ENCODE measurements at places on chromosomes 7 and 10.
A peak's percentile ranks its signal among the peaks of the same experiment; 100 is the strongest.

DNA sequence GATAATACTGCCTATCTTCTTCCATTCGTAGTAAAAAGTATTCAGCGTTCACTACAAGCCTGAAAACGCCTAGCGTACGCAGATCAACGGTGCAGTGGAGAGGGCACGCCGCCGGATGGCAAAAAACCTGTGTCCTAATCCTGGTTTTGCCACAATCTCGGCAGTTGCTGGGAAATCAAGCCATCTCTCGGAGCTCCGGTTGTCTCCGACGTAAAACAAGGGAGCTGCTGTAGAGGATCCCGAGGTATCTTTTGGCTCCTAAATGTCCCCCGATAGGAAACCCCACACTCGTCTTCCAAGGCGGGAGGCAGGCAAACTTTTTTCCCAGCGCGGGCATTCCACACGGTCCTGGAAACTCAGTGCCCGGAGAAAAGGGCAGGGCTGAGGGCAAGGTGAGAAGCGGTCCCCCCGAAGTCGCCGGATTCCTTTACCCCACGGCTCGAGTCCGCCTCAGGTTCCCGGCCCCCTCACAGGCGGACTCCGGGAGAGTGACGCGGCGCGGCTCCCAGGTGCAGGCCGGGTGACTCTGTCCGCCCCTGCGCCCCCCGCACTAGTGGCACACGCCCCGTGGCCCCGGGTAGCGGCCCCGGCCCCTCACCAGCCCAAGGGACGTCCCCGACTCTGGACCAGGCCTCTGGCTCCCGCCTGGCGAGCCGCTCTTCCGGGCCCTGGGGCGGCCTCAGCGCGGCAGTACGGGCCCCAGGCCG is 649 bp downstream of the IDE start:
- DNase-seq, result no peak

DNA sequence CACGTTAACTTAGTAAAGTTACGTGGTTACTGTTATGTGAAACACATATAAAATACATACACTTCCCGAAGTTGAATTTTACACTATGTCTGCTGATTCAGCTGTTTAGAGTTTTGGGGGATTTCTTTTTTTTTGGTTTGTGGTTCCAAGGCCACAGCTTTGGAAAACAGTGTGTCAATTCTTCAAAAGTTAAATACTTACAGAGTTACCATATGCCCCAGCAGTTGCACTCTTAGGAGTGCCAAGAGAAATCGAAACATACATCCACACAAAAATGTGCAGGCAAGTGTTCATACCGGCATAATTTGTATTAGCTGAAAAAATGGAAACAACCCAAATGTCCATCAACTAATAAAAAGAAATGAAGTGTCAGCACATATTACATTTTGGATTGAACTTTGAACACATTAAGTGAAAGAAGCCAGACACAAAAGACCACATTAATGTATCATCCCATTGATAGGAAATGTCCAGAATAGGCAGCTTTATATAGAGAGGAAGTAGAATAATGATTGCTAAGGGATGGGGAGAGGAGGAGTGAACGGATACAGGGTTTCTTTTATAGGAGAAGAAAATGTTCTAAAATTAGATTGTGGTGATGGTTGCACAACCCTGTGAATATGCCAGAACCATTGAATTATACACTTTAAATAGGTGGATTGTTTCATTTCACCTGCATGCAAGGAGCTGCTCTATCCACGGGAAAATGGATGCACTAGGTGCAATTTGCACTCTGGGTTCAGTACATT is 17.6 kb downstream of the APBB1IP start:
- DNase-seq, result no peak

DNA sequence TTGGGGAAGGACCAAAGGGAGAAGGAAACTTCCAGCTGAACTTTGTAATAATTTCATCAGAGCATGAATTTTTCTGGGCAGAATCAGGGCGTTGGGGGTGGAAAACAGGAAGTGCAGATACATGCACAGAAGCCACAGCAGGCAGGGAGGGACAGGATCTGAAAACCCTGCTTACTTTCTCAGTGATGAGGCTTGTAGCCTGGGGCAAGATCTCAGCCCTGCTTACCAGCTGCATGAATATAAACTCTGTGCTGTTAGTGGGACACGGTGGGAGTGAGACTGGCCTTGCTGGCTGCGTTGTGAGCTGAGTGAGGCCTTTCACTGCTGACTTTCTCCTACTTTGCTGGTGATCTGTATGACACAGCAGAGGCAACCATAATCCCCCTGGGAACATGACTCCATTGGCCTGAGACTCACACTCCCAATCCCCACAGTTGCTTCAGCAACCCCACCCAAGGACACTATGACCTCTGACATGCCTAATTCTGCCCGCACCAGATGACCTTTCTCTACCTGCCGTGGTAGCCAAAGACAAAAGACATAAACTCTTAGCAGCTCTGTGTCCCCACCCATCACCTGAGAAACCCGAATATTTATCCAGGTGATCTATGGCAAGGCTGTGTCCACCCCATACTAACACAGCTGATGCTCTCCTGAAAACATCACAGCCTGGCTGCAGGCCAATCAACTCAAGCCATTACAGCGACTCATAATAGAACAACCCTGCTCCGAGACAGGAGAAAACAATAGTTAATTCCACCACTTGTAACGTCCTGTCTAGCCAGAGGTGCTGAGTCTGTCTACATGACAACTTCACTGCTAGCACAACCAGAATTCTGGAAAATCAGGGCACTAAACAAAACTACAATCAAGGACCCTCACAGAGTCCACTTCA is 190.7 kb upstream of the CHRM2 start:
- no peak for DNase-seq

DNA sequence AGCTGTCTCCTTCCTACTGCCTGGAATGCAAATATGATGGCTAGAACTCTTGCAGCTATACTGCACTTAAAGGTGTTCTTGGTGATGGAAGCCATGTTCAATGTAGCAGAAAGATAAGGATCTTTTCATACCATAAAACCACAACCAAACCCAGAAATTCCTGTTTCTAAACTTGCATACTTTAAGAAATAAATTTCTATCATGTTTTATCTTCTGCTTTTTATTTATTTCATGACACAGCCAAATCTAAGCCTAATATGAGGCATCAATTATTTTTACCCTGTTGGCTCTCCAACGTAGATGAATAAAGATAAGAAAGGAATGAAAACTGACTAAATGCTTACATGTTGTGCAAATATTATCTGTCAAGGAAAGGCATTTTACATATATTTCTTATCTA is 224.1 kb downstream of the DOCK4 start:
- DNase-seq, result no peak

GRCh38 chr10:89609833-89610346 is 35.2 kb downstream of the PANK1 start:
- DNase-seq, result no peak

- no peak for DNase-seq
Observed at GRCh38 chr7:106795877-106796231, 69.2 kb upstream of the PIK3CG start.

DNA sequence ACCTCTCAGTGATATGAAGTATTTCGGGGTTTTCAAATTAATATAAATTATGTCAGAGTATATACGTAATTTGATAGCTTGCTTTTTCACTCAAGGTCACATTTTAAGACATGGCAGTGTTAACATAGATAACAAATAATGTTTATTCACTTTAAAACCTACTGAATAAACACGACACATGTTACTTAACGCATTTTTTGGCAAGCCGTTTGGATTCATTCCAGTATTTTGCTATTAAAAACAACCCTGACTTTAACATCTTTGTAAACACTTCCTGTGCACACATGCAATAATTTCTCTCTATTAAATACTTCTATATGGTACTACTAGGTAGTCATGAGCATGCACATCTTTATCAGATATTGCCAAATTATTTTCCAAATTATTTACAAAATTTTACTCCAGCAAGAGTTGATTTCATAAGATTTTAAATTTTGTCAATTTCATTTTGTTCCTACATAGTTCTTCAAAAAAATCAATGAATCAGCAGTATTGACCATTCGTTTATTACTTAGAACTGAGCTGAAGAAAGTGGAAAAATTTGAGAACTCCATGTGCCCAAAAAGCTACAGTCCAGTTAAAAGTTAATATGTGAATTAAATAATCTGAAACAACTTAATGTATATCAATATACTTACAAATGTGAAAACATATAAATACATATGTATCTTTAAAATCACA is 26.8 kb upstream of the THSD7A start:
- no peak for DNase-seq

- DNase-seq, result no peak
Observed at GRCh38 chr10:17153321-17153720, 23.7 kb upstream of the CUBN start.

GRCh38 chr7:128941323-128941890 is 3.7 kb downstream of the IRF5 start:
- no peak for DNase-seq

GRCh38 chr7:15508258-15508657 is 53.6 kb downstream of the AGMO start:
- no peak for DNase-seq

DNA sequence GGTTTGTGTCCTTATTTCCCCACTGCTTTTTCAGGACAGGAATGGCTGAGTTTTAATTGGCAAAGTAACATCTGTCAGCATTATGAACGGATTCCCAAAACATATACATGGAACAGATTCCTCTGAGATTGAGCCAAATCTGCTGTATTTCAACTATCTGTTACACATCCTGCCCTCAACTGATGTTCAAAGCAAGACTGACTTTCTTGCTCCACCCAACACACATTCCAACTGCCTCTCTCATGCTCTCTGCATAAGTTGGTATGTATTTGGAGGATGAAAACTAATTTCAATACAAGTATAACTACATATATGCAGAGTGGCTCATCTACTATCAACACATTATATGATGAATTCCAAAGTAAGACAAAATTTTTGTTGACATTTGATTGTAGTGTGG is 342.2 kb downstream of the GATA3 start:
- no peak for DNase-seq

GRCh38 chr7:91397612-91398011 is 133.4 kb downstream of the FZD1 start:
- DNase-seq, result no peak

GRCh38 chr7:80869106-80869784 is 49.6 kb downstream of the SEMA3C start:
- no peak for DNase-seq

- DNase-seq, result no peak
Observed at GRCh38 chr10:6493521-6494441, 86.3 kb downstream of the PRKCQ start.

GRCh38 chr7:71130031-71130679 is 1.8 kb upstream of the GALNT17 start:
- DNase-seq, result no peak

DNA sequence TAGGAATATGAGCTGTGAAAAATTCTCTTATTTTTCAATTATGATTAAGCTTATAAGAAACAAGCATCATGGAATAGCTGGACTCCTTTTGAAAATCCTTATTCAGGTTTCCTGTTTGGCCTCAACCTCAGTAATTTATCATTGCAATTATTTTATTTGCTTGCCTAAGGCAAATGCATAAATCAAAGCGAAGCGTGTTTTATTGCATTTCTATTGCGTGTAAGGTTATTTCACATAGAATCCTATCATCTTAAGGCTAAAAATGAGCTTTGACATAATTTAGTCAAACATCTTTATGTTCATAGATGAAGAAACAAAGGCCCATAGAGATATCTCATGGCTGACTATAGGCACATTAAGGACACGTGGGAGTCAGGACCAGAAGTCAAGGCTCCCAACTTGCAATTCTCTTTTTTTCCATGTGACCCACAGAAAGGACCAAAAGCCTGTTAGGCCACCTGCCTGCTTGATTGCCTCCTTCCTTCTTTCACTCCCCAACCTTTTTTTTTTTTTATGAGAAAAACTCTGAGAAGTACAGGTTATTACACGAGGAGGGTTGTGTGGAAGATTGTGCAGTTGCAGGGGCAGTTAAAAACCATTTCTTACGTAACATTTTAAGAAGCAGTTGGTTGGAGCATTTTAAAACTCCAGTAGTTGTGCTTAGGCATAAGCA is 261.0 kb downstream of the HDAC9 start:
- no peak for DNase-seq

DNA sequence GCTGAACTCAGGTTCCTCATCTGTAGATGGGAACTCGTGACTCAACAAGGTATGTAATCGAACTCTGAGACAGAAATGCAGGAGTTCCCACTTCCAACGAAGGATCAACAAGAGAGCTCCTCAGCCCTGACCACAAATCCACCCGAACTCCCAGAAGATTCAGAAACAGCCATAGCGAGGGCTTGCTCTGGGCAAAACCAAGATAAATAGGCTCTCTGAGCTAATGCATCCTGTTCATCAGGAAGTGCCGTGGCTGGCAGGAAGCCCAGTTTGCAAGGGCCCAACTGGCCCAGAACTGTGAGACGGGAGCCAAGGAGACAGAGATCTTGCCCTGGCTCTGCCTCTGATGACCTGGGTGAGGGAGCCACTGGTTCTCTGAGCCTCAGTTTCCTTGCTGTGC is 141.7 kb upstream of the PFKP start:
- DNase-seq, result no peak

DNA sequence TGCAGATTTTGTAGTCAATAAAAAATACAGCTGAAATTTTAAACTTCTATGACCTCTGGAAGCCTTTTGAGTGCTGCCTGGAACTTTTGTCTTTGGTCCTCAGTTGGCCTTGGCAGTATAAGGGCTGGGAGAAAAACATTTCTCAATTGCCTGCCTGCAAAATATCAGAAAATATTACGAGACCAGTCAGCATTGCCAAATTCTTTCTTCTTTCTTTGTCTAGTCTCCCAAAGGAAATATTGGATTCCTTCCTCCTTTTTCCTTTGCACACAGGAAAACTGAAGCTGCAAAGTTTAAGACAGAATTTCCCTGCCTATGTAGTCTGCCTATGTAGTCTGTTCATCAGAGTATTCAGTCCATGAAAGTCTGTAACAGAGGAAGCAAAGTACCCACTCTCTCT is 95.9 kb downstream of the CHRM2 start:
- DNase-seq, result no peak

GRCh38 chr10:14093730-14094484 is 236.8 kb downstream of the FRMD4A start:
- peak; percentile 63 for DNase-seq

DNA sequence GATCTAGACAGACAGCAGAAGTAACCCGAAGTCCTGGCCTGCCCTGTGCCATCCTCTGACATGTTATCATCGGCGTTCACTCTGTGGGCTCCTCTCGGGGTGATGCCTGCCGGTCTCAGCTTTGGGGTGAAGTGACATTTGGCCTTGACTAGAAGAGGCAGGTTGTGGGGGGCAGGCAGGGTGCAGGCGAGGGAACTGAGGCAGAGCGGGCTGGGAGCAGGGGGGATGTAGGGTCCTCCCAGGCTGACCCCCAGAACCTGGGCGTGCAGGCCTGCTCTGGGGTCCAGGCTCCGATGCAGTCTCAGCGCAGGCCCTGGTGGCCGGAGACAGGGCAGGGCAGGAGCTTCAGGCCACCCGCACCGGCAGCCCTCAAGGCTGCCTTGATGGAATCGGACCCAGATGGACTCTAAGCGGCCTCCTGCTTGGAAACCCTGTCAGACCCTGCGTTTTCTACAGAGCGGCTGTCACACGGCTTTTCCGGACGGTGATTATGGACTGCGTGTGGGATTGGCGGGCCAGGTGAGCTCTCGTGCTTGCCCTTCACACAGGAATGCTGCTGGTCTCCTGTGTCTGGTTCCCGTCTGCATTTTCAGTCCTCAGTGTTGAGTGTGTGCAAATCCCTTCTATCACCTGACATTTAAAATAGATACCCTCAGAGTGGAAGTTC is 842 bp upstream of the JAKMIP3 start:
- DNase-seq, result no peak

GRCh38 chr7:11538751-11539299 is 293.2 kb downstream of the THSD7A start:
- DNase-seq, result no peak

GRCh38 chr7:115352375-115352774 is 430.5 kb downstream of the MDFIC start:
- DNase-seq, result no peak

GRCh38 chr7:86908948-86909347 is 150.5 kb downstream of the ELAPOR2 start:
- peak; percentile 15 for DNase-seq

- DNase-seq, result no peak
Observed at GRCh38 chr7:106064316-106064715, 47.8 kb downstream of the SYPL1 start.

Measured in WTC11 (cell line).